ENCODE measurements at places on chromosomes 1 and 21. TPM values are rescaled to one million over a fixed set of nuclear protein-coding genes. Genes with fewer than 3 reads are reported as not detected.

Gene CFAP57
- total RNA-seq: not detected

Gene DNAJC28
- total RNA-seq: 3.0 TPM

Gene EFNA1
- 198 TPM for total RNA-seq

Gene LAMB3
- 40.3 TPM for total RNA-seq
